GOT3 (cell line): ENCODE measurements at places on chromosomes 2 and 18.

GRCh38 chr2:31213601-31214443, 3.5 kb downstream of the CAPN14 start:
- DNase-seq, result no peak

GRCh38 chr2:8009010-8009597, 672.8 kb upstream of the ID2 start:
- DNase-seq, result no peak

DNA sequence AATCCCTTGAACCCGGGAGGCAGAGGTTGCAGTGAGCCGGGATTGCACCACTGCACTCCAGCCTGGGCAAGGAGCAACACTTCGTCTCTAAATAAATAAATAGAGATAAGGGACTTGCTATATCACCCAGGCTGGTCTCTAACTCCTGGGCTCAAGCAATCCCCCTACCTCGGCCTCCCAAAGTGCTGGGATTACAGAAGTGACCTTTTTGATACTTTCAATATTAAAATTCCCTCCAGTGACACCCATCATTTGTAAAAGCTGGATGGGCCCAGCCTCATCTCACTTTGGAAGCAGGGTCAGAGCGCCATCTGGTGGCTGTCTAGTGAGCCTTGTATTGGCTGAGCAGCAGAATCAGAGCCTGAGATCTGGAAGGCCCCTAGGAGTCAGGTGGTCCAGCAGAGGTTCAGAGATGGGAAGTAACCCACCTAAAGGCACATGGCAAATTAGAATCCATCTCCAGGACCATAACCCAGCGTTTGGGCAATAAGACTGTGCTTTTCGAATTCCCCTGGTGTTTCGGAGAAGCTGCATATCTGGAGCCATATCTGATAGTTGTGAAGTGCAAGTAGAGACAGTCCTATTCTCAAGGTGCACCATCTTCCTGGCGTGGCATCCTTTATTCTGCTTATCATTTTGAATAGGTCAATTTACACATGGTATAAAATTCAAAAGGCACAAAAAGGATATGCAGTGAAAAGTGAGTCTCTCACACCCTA, 18.3 kb upstream of the SLC35F6 start:
- peak; percentile 16 for DNase-seq

GRCh38 chr2:44989176-44989575, 20.1 kb downstream of the SIX2 start:
- no peak for DNase-seq

DNA sequence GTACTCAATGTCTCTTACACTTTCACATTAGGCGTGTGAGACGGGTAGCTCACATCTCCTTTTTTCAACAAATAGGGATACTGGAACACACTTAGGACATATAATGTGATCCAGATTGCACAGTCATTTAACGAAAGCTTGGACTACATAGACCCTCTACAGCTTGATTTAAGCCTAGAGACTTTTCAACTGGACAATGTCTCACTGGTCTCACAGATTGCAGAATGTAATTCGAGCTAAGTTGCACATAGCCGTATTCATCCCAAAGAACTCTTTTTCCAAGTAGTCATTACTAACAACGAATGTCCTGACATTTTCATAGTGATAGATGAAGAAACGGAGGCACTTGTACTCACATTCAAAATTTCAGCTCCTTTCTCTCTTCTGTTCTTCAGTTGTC, 612.1 kb downstream of the ZEB2 start:
- no peak for DNase-seq

- DNase-seq, result no peak
Measured at GRCh38 chr18:71554686-71555085, 989.5 kb downstream of the CBLN2 start.

- no peak for DNase-seq
Measured at GRCh38 chr2:45699032-45699658, 47.7 kb downstream of the PRKCE start.

DNA sequence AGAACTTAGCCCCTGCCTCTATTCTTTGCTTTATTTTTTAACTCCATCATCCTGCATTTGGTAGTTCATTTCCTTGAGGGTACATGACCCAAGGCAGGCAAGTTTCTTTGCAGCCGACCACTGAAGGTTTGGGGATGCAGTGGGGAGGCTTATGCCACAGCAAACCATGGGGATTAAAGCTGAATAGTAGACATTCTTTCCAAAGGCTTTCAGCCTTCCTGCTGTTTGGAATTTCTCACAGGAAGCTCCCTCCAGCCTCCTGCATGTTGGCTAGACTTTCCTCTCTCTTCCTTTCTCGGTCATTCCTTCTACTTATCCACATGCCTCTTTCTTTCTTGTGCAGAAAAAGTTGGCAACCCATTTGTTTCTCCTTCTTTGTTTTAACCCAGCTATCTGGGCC, 77.3 kb downstream of the SOCS6 start:
- DNase-seq, result no peak

DNA sequence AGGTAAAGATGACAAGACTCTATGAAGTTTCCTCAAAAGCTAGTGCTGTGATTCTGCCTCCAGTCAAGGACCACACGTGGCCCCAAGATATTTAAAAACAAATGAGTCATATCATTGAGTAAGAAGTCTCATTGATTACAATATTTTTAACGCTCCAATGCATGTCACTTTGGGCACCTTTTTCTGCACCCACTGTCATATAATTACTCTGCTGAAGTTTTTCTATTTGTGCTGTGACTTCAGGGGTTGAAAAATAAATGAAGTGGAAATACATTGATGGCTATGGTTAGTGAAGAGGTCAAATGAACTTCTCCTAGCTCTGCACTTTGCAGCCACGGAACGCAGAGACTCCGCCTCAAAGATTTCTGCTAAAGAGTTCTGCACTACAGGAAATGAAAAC, 344.3 kb upstream of the KYNU start:
- no peak for DNase-seq

DNA sequence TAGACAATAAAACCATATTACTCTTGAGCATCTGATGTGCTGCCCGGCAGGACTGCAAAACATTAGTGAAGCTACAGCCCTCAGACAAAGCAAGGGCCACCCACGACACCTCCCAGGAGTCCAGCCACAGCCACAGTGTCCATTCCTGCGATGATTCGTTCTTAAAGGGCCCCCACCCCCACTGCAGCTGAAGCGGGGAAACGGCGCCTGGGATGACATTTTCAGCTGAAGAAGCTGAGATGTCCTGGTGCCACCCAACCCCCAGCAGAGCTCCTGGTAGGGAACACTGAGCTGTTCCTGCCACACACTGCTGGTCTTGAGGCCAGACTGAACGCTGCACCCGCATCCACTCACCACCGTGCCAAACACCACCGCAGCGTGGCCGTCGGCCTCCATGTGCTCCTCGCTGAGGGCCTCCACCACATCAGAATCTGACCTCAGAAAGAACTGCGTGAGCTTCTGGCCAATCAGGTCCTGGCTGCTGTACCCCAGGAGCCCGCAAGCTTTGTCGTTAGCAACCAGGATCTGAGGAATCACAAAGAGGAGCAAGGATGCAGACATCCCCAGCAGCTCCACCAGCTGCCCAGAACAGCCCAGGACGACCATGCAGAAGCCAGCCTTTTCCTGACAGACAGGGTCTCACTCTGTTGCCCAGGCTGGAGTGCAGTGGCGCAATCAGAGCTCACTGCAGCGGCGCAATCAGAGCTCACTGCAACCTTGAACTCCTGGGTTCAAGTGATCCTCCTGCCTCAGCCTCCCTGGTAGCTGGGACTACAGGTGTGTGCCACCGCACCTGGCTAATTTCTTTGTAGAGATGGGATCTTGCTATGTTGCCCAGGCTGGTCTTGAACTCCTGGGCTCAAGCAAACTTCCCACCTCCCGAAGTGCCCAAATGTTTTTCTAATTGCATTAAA, 9.5 kb downstream of the PASK start:
- no peak for DNase-seq

GRCh38 chr18:34978953-34979608, 62.1 kb upstream of the MAPRE2 start:
- DNase-seq, result peak; percentile 33

DNA sequence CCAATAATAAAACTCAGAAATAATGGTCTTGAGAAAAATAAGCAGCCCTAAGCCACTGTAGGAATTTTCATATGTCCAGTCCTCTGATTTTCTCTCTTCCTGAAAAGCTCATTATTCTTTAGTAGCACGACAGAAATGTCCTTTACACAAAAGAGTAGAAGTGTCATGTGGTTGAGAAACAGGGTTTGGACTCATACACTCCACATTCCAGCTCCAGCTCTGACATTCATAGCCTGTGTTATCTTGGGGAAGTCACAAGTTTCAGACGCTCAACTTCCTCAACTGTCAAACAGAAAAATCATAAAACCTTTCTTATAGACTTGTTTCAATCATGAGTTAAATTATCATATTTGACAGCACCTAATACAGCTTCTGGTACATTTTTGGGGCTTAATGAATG, 511.5 kb downstream of the TNS1 start:
- no peak for DNase-seq

GRCh38 chr2:55106148-55106547, 55.9 kb upstream of the RTN4 start:
- no peak for DNase-seq
